CD4-positive, alpha-beta T cell treated with Interleukin-2 at 100 ng/mL for 4 hours (primary cell): ENCODE measurements at places on chromosomes 2 and 18.

DNA sequence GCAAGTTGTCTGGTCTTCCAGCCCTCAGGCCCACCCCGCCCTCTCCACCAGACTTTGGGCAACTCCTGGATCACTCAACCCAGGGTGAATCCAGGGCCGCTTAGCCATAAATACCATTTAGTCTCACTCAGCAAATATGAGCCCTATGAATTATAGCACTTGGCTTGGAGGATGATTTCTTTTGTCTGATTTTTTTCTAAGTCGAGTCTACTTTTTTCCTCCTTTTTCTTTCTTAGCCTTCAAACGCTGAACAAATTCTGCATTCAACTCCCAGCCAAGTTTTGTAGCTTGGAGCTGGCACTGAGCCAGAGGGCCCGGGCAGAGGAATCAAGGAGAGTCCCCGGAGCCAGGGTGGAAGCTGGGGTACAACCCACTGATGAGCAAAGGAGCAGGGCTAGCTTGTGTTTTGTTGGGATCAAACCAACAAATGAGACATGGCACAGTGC is 48.7 kb downstream of the SERTAD2 start:
- DNase-seq = no peak

DNA sequence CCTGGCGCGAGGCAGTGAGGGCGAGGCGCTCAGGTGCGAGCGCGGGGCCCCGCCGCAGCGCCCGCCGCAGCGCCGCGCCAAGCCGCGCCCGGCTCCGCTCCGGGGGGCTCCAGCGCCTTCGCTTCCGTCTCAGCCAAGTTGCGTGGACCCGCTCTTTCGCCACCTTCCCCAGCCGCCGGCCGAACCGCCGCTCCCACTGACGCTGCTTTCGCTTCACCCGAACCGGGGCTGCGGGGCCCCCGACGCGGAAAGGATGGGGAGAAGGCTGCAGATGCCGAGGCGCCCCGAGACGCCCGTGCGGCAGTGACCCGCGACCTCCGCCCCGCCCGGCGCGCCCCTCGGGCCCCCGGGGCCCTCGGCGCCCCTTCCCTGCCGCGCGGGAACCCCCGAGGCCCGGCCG is 328 bp upstream of the INHBB start:
- no peak for DNase-seq

DNA sequence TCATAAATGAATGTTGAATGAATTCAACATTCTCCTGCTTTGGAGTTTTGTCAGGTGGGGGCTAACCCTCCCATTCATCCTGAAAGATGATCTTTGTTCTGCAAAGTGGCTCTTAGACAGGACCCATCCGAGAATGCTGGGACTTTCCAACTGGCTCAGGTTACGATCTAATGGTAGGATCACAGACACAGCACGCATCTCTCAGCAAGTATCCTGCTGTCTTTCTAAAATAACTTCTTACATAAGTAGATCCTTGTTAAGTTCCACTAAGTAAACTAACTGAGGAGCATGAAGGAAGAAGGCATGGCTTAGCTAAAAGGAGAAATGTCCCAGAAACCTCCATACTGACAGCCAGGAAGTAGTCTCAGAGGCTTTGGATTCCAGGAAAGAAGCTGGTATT is 23.7 kb downstream of the CYP27A1 start:
- DNase-seq = no peak

GRCh38 chr18:32677578-32677977 is 95.2 kb downstream of the KLHL14 start:
- no peak for DNase-seq

GRCh38 chr2:97840198-97840597 is 126.8 kb downstream of the ZAP70 start:
- no peak for DNase-seq

- no peak for DNase-seq
Measured at GRCh38 chr2:42693013-42693615, 70.8 kb downstream of the OXER1 start.

DNA sequence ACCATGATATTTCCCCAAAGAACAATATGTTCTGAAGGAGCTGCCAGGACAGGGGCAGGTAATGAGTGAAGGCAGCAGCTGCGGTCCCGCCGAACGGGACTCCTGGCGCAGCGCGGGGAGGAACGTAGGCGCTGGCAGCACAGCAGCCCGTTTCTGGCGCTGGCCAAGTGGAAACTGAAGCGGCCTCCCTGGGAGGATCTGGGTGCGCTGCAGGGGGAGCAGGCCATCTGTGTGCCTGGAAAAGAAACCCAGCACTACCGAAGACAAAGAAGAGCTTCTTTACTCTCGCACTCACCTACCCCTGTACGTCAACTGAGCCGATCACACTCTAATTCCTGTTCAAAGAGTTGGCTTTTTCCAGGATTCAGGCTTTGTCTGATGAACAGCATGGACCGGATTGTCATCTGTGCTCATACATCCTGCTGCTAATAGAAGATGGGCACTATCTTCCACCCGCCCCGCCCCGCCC is 11.8 kb downstream of the G6PC2 start:
- no peak for DNase-seq

- DNase-seq = no peak
Measured at GRCh38 chr2:40432921-40433483, 18.9 kb downstream of the SLC8A1 start.

- DNase-seq = no peak
Measured at GRCh38 chr2:215845839-215846586, 167.3 kb downstream of the MREG start.

DNA sequence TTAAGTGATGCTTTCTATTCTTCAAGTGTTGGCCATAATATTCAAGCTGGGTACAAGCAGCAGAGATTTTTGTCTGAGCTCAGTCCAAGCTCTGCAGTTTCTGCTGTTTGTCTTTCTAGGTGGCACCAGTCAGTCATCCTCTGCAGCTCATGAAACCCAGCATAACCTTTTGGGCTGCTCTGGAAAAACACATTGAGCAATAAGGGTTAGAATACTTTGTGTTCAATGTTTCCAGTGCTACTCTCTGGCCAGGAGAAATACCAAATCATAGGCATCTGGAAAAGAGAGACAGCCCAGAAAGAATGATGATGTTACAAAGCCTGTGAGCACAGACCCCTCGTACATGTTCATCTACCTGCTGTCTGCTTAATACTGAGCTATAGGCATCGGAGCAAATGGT is 19.5 kb upstream of the WIPF1 start:
- DNase-seq = no peak

DNA sequence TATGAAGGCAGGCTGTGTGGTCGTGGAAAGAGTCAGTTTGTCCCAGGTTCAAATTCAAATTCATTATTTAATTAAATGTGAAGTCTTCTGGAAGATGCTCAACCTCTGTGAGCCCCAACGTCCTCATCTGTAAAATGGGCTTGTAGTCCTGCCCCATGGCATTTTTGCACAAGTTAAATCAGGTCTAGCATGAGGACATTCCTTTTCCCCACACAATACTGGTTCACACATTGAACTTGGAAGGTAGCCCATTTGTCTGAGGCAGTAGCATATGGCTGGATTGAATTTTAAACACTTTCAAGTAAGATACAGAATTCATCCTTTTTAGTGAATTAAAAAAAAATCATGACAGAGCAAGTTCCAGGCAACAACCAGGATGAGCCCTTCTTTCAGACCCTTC is 665.4 kb upstream of the HS6ST1 start:
- DNase-seq = no peak

DNA sequence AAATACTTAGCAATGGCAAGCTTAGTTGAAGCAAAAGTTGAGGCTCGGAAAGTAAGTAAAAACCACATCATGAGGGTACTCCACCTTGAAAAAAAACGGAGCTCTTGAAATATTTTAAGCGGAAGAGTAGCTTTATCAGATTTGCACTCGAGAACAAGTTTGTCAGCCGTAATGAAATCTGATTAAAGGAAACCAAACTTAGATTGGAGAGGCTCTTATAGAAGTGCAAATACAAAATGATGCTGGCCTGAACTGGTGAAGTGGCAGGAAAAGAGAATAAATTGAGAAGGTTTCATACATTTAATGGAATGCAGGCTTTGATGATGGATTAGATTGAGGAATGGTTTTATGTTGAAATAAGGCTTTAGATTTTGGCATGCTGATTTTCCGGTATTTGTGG is 484.2 kb downstream of the PID1 start:
- no peak for DNase-seq

DNA sequence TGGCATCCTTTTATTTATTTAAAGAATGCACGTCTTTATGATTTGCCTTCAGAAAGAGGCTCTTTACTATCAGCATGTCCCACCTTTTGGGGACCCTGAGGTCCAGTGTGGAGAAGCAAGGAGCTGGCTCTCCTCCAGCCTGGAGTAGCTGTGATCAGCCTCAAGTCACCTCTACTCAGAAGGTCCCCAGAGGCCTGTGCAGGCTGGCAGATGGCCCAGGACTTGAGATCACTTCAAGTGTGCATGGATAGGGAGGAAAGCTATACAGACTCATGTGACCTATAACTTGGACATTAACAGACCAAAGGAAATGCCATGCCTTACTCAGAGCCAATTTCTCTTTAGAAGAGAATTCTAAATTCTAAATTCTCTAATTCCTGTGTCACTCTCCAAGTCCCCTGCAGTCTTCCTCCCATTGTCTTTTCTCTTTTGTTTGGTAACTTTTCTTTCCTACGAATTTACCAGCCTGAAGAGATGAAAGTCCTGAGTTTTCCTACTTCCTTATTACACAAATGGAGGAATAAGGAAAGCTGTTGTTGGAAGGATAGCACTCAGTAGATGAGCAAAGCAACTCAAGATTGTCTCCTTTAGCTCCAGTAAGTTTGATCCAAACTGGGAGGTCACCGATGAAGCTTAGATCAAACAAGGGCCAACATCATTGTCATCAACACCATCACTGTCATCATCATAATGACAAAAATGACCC is 163.9 kb downstream of the GFPT1 start:
- no peak for DNase-seq

DNA sequence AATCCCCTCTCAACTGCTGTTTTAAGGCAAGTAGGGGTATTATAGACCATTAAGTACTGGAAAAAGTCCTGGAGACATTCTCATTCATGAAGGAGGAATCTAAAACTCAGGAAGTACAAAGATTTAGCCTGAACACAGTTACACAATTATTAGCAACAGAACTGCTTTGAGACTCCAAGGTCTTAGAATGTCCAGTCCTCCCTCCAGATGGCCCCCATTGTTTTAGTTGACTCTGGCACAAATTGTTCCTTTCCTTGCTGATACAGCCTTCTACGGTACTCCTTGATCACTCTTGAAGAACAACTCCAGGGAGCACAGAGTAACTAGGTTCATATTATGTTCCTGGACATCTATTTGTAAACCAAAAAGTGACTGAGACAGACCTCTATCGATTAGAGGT is 210.1 kb upstream of the RND3 start:
- DNase-seq = no peak

GRCh38 chr2:238697193-238698071 is 150.5 kb upstream of the TWIST2 start:
- no peak for DNase-seq

DNA sequence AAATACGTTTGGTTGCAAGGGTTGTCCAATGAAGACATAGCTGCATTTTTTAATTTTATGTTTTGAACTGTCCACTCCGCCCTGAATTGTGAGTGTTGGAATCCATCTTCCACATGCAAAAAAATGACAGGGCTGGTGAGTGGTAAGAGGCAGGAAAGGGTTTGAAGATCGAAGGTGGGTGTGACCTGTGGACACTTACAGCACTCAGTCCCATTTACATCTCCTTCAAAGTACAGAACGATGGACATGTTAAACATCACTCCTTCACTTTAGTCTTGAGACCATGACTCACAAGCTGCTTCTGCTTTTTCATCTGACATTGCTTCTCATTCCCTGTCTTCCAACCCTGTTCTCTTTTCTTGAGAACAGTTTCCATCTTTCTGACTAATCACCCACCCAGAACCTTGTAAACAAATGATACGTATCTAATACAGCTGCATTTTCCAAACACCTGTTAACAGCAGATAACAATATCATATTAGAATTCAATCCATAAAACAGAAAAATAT is 179.3 kb downstream of the ZNF516 start:
- DNase-seq = no peak

GRCh38 chr2:150167711-150168110 is 319.8 kb downstream of the RND3 start:
- DNase-seq = no peak

DNA sequence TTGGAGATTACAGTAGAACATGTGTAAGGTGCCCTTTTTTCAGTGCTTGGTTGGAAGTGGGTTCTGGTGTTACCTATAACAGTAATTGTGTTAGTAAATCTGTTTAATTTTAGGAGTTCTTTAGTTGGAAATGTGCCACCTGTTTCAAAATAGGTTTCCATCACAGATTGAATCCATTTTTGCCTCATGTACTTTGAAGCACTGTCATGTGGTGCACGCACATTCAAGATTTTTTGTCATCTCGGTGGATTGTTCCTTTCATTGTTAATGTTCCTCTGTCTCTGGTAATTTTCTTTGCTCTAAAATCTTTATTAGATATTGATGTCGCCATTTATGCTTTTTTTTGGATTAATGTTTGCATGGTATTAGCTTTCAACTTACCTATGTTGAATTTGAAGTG is 1.3 kb downstream of the ATP9B start:
- no peak for DNase-seq

DNA sequence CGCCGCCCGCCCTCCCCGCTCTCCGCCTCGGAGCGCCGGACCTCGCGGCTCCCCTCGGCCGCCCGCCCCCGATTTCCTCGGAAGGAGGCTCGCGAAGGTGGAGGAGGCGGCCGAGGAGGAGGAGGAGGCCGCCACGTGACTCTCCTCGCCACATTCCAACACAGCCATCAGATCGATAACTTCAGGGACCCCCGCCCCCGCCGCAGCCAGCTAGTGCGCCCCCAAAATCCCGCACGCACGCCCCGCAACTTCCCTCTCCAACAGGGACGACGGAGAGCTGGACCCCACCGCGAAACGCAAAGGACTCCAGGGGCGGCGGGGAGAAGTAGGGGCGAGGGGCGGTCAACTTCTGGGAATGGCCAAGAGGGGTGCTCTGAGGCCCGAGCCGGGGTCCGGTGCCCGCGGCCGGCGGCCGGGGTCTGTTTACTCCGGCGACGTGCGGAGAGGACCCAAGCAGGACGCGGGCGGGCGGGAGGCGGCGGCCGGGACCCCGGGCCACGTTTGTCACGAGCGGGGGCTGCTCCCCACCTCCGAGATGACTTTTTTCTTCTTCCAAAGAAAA is 2.0 kb downstream of the ZNF521 start:
- no peak for DNase-seq

- no peak for DNase-seq
Measured at GRCh38 chr2:71619230-71619741, 165.9 kb downstream of the DYSF start.

DNA sequence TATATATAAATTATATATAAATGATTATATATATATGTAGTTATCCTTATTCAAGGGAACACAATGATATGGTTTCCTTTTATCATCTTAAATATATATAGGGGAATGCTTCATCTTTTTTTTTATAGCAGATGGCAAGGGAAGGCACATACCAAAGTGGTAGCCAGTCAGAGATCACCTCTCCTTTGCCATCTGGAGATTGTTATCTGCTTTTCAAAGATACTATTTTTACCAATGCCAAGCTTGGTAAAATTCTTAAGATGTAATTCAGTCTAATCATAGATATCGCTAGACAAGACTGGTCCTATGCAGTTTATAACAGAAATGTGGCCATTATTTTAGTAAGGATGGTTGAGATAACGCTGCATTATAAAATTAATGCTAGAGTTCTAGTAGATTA is 64.7 kb upstream of the DSEL start:
- no peak for DNase-seq
